Right kidney (tissue), 9 donors: ENCODE measurements at places on chromosomes 3 and 15.

DNA sequence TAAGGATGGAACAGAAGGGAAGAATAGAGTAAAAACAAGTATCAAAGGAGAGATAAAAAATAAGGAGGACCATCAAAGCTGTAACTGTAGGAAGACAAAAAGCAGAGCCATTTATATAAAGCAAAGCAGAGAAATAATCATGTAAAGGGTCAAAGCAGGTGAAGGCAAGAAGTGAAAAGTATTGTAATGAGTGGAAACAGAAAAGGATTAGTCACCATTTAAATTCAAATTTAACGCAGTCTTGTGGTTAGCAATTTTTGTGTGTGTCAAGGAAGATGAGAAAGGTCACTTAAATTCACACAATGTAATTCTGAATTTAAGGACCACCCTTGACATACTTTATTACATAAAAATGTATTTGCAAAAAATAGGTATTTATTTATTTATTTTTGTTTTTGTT, 567.8 kb downstream of the ROBO1 start:
- no peak for DNase-seq

DNA sequence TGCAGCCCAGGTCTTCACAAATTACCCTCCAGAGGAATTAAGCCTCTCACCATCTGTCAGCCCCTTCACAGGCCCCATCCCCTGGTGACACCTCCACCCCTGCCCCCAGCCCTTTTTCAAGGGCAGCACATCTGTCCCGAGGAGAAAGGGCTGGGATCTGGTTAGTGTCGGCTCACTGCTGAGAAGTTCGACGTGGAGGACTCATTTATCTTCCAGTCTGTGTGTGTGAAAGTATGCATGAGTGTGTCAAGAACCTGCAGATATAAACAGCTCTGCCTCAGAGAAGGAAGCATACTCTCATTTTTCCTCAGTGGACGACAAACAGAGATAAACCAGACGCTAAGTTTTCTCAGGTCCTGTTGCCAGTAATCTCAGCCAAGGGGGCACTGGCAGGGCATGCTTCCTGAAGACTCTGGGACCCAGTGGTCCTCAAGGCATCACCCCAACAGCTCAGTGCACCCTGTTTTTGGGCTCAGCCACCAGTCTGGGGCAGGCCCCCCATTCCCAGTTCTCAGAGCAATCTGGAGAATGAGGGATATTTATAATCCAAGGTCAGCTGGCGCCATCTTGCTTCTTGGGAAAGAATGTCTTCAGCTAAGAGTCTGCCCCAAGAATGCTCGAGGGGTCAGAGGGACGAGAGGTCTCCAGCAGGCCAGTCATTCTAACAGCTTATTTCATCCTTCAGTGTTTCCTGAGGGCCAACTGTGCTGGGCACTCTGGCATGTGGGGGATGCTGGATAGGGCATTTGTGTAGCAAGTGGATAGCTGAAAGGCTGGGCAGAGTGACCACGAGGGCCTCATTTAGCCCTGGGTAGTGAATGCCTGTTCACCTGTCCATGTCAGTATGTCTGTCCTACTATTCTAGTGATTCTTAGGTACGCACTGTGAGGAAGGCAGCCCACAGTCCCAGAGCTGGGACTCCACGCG, 73.6 kb downstream of the ADCY5 start:
- no peak for DNase-seq

DNA sequence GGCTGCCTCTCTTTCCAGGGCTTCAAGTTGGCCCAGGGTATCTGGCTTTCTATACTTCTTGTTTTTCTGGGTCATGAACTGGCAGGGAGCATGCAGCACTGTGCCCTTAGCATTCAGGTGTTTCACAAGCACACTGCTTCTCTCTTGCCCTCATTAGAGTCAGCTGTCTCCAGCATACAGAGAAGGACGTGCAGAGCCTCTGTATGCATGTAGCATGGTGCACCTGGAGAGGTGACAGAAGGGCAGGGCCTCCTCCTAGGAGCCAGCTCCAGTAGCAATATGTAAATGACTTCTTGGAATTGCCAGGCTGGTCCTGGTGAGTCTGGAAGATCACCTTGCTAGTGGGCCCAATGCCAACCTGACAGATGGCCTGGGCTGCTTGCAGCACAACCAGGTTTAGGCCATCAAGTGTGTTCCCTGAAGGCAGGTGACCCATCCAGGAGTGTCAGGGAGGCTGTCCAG, 44.8 kb upstream of the ATP2C1 start:
- DNase-seq: no peak

DNA sequence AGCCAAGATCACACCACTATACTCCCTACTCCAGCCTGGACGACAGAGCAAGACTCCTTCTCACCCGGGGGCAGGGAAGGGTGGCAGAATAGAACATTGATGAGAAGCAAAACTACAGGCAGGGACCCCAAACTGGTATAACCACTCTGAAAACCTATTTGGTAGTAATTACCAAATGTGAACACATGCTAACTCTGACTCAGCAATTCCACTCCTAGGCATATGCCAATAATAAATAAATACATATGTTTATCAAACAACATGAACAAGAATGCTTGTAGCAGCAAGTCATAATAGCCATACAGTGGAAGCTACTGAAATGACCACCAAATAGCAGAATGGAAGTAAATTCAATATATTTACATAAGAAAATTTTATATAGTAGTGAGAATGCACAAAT, 31.0 kb upstream of the USP50 start:
- no peak for DNase-seq

DNA sequence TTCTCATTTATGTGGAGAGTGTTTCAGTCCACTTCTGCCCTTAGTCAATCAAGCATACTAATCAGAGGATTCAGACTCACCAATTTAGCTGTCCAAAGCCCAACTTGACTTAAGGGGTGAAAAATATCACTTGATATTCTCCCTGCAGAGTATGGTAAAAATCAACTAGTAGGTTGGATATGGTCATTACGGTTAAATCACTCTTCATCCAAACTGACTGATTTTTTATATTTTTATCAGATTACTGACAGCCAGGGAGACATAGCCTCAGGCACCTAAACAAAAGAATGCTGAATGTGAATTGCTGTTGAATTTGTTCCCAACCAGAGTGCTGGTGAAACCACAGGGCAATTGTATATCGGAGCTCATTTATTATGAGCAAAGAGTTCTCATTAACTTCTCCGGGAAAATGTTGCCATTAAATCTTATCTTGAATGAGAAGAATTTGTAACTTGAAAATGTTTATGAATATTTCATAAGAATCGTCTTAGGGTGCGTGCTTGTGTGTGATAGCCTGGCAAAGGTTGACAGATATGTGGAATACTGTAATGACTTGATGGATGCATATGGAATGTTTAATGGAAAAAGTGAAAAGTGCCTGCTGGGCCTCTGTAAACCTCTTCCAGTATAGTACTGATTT, 411.2 kb downstream of the NAALADL2 start:
- no peak for DNase-seq

- DNase-seq: no peak
Observed at GRCh38 chr3:178676942-178677790, 140.9 kb downstream of the KCNMB2 start.

GRCh38 chr3:65396078-65396477, 642.6 kb downstream of the MAGI1 start:
- no peak for DNase-seq

DNA sequence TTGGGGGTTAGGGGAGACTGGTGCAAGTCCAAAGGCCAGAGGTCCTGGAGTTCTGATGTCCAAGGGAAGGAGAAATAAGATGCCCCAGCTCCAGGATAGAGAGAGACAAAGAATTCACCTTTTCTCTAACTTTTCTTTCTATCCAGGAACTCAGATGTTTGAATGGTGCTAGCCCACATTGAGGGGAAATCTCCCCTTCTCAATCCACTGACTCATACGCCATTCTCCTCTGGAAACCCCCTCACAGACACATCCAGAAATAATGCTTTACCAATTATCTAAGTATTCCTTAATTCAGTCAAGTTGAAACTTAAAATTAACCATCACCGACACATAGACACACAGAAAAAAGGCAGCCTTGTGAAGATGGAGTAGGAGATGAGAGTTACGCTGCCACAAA, 1085.2 kb downstream of the NSUN3 start:
- DNase-seq: no peak

DNA sequence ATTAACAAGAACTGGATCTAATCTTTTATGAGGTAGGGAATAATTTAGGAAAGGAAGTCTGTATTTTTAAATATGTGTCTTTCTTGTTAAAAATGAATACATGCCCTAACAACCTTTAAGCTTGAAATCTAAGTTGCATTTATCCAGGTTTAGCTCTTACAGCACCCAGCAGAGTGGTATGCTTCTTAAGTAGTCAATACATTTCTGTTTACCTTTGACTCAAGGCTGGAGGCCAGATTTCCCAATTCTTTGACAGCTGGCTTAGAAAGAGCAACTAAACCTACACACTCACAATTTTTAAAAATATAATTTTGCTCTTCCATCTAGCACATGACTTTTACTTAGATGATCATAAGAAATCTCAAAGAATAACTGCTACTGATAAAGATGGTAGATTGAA, 148.9 kb downstream of the DPH6 start:
- DNase-seq: no peak

- DNase-seq: no peak
Observed at GRCh38 chr3:66431494-66431893, 69.3 kb downstream of the LRIG1 start.

DNA sequence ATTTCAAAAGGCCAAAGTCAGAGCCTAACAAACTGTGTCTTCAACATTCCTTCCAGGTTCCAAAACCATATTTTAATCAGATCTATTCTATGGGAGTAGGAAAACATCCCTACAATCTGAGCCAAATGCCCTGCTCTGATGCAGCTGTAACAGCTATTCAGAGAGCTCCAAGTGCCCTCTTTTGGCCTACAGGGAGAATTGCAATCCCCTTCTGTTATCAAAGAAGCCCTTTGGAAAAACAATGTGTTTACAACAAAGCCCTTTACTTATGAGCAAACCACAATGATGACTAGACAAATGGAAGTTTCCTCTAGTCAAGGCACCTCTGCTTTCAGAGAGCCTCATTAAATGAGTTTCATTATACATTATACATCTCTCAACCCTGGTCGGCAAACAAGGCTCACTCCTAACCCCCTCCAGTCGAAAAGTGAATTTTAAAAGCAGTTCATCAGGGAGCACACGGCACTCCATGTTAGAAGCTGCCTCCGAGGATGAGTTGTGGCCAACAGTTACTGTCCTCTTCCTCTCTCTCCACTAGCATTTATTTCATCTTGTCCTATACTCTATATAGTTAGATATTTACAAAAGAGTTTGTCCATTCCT, 42.6 kb upstream of the TMCO5A start:
- peak; percentile 22 for DNase-seq

- no peak for DNase-seq
Observed at GRCh38 chr15:89071471-89071870, 16.8 kb upstream of the ABHD2 start.

- DNase-seq: no peak
Observed at GRCh38 chr3:94529816-94530215, 467.0 kb downstream of the NSUN3 start.

- no peak for DNase-seq
Observed at GRCh38 chr3:114565216-114565615, 271.4 kb downstream of the TIGIT start.

DNA sequence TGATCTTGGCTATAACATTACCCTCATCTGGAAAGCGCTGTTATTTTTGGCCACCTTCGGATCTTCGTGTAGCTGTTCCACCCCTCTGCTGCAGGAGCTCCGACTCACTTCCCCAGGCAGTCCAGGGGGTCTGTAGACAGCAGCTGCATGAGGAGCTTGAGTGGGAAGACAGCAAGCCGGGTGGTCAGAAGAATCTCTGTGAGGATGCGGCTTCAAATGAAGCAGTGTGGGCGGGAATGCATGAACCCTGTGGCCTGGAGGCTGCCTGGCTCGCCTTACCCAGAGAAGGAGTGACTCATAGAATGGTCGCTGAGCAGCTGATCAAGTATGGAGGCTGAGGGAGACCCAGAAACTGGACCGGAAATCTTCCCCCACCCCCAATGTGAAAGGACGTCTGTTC, 45.2 kb upstream of the NR2F2 start:
- DNase-seq: no peak

GRCh38 chr3:177150218-177150916, 46.9 kb downstream of the TBL1XR1 start:
- no peak for DNase-seq

DNA sequence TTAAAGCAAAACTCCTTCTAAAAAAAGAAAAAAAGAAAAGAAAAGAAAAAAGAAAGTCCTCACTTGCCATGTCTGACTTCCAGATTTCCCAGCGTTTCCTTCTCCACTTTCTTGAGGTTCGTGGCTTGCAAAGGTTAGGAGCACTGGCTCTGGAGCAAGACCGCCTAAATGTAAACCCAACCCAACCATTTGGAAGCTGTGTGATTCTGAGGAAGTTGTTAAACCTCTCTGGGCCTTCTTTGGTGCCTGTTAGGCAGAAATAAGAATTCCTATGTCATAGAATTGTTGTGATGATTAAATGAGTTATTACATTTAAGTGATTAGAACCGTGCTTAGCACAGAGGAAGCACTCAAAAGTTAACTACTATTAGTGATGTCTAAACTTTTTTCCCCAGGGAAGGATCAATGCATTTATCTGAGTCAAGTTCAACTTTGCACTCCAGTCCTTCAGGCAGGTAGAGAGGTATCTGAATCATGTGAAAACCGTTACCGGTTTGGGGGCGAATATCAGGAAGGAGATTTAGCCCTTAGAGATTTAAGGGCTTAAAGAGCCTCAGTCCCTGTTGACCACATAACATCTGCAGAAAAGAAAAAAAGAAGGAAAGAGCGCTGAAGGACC, 78.3 kb upstream of the HES1 start:
- no peak for DNase-seq

DNA sequence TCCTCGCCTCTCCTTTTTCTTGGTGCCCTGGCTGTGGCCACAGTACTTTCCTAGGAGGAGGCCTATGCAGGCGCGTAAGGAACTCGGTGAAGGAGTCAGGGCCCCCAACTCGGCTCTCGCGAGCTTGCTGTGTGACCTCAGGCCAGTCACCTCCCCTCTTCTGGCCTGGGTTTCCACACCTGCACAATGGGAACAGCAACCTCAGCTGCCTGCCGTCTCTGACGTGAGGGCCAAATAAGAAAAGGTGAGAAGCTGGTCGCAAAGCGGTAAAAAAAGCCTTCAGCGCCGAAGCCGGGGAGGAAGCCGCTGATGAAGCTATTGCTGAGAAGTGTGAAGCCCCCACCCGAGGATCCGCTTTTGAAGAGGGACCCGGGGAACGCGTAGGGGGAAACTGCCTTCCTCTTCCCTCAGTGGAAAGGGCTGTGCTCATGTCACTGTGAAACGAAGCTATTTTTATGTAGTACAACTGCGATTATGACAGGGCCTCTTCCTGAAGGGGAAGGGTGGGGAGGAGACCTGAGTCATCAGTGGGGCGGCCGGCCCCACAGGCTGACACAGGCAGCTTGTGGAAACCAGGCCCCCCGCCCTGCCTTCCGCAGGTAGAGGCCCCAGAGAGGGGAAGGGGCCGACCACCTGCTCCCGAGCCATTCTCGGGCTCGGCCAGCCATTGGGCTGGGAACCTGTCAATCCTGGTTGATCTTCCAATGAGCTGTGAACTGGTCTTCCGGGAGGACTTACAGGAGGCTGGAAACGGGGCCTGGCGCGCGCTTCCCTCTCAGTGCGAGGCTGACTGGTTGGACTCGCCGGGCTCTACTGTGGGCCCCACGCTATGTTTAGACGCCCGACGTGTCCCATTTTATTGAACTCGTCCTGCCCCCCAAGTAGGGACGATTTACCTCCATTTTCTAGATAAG, 18.0 kb upstream of the ANKDD1A start:
- DNase-seq: peak; percentile 92
